ENCODE measurements at places on chromosomes 4 and X.

GRCh38 chrX:155179346-155179997 lies 36.8 kb upstream of the VBP1 start:
- DNase-seq, result no peak

- DNase-seq, result no peak
Measured at GRCh38 chrX:133413218-133413925, 1.9 kb downstream of the GPC4 start.

DNA sequence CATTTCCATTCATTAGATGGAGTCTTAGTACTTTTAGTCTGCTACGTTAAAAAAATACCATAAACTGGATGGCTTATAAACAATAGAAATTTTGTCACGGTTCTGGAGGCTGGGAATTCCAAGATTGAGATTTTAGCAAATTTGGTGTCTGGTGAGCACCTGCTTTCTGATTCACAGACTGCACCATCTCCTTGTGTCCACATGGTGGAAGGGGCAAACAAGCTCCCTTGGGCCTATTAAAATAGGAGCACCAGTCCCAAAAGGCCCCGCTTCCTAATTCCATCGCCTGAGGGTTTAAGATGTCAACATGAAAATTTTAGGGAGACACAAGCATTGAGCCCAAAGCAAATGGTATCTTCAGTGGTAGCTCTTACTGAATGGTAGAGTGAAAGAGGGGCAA lies 120.5 kb upstream of the MAP9 start:
- no peak for DNase-seq

GRCh38 chr4:7651461-7651921 lies 216.8 kb upstream of the PSAPL1 start:
- DNase-seq, result no peak

DNA sequence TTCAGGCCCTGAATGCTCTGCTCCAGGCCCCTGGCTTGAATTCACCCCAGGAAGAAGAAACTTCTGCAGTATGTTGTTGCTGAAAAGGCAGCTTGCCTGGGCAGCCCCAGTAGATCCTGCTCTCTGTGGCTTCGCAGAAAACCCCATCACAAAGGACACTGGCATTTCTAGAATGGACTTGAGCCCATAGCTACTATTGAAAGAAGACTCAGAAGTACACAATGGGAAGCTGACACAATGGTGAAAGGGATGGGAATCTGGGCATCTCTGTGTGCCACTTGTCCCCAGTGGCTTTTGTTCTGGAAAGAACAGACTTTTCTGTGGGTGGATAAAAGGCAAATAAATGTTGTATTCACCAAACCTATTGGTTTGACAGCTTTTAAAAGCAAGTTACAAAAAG lies 67.4 kb upstream of the SCML1 start:
- DNase-seq, result no peak

Data from AG04450 (cell line).